NCI-H1092 treated with DMSO at 0.1 percent for 48 hours (cell line): ENCODE measurements at places on chromosomes 12 and 14.

GRCh38 chr12:128914908-128915563 is 61.8 kb downstream of the GLT1D1 start:
- DNase-seq = no peak

DNA sequence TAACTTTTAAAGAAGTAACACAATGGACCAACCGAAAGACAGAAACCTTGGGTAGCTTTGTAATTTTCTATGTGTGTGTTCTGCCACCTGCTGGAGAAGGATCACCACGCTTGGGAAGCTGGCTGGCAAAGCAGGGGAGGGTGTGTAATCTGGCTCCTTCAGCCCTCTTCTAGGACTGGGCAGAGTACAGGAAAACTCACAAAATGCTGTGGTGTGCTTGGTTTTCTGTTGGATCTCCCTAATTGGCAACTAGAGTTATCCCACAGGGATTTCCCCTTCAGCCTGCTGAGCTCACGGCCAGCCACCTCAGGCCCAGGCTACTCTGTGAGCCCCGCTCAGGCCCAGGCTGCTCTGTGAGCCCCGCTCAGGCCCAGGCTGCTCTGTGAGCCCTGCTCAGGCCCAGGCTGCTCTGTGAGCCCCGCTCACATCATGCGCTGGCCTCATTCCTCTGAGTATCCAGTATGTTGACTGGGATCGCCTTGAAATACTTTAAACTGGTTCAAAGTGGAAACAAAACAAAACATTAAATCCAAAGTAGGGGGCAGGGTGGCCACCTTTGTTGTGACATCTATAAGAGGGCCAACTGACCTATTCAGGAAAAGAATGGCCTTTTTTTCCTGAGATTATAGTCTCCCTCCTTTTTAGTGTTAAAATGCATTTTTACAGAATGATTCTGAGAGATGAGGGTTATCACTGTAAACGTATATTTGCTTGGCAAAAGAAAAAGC is 52.0 kb upstream of the RNU6-8 start:
- DNase-seq = peak; percentile 63

GRCh38 chr12:24820872-24821271 is 128.0 kb downstream of the BCAT1 start:
- no peak for DNase-seq

- no peak for DNase-seq
Observed at GRCh38 chr12:53585448-53586125, 40.6 kb downstream of the ATF7 start.
